ENCODE measurements at places on chromosomes 11 and 22.

DNA sequence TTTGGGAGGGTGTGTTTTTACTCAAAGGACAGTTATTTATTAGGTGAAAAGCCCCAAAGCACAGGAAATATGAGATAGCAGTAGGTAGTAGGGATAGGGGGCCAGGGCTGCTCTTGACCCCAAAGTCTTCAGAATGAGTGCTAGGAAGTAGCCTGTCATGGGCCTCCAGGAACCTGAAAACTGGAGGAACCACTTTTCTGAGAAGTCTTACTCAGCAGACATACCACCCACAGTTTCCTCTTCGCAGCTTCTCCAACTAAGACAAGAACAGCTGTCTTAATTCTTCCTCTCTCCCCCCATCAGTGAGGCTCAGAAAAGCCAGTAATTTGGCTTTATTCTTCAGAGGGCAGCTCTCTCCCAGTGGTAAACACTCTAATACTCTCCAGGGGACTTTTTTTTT is 84.0 kb upstream of the CTSC start:
- no peak for DNase-seq

- DNase-seq = no peak
These were observed 282.9 kb downstream of the LUZP2 start for GRCh38 chr11:24779791-24780190.

DNA sequence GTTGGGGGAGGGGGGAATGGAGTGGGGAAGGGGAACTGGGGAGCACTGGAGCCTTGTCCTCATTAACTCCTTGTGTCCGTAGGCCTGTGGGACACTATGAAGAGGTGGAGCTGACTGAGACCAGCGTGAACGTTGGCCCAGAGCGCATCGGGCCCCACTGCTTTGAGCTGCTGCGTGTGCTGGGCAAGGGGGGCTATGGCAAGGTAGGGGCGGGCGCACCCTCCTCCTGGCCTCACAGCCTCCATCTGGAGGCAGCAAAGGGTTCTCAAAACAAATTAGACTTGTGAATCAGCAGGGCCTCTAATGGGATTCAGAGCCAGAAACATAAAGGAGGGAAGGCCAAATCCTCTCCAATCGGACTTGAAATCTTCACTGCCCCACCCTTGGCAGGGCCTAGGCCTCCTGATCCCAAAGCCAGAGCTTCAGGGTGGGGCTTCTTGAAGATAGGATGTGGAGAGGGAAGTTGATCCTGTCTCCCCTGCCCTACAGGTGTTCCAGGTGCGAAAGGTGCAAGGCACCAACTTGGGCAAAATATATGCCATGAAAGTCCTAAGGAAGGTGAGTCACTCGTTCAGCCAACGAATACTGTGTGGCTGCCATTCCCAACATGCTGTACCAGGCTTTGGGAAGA is 859 bp downstream of the RPS6KB2 start:
- no peak for DNase-seq

DNA sequence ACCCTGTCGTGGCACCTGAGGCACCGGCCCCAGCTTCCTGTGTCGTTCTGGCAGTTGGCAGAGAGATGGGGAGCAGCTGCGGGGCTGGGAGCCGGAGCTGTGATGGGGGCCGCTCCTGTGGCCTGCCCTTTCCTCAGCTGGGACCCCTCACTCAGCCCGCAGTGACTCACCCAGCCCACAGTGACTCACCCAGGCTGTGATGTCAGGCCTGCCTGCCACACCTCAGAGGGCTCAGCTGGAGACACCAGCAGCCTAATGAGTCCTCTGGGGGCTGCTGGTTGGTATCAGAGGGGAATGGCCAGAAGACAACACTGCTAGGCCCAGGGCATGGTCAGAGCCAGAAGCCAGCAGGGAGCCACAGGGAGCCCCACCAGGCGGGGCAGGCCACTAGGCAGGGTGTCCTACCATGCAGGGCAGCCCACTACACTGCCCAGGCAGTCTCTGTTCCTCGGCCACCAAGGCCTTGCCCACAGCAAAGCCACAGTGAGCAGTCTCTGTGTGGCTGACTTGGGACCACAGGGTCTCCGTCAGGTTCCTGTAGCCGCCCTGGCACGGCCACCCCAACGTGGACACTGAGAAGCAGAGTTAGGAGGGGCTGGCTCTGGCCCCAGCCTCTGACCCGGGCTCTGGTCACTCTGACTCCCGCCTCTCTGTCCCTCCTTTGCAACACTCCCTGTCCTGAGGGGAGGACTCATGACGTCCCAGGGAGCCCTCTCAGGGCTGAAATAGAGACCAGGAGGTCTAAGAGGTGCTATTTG is 4.2 kb upstream of the FXYD2 start:
- no peak for DNase-seq

- no peak for DNase-seq
These were observed at the start of gene UPB1 for GRCh38 chr22:24494528-24495364. Gene UPB1 (plus strand): TSS chr22:24495332. CDS start chr22:24495404, 72 bp downstream.

DNA sequence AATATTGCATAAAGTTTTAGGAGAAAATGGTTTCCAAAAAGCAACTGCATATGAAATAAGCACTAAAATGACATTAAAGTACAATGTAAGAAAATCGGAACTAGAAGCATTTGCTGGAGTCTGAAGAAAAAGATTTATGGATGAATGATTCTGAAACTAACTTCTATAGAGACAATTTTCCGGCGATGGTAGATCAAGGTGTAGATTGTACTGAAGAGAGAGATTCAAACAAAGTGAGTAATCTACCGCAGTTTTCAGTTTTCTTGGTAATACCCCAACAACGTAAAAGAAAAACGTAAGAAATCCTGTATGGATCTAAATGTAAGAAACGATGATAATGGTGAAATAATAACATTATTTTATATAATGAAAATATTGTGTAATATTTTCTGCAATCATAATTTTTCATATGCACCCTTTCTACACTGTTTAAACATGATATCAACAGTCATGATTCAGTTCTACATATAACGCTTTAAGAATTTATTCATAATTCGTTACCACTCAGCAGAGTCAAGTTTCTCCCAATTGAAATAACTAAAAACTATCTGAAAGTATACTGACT is 1.8 kb upstream of the CDPF1 start:
- no peak for DNase-seq

DNA sequence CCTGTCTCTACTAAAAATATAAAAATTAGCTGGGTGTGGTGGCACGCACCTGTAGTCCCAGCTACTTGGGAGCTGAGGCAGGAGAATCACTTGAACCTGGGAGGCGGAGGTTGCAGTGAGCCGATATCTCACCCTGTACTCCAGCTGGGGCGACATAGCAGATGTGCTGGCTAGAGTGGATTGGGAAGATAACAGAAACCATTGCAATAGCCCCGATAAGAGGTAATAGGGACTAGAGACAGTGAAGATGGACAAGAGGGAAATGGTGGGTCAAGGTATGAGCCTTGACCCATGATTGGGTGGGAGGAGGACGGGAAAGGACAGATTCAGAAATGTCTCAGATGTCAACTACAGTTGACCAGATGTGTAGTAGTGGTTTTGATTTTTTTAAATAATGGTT is 6.1 kb downstream of the SWAP70 start:
- DNase-seq = no peak

- DNase-seq = no peak
These were observed 24.0 kb downstream of the KCTD21 start for GRCh38 chr11:78164471-78164870.

GRCh38 chr22:22061085-22062077 is 78.8 kb upstream of the TOP3B start:
- DNase-seq = no peak

- no peak for DNase-seq
These were observed 395.0 kb upstream of the CCDC90B start for GRCh38 chr11:83681031-83681781.

GRCh38 chr11:92388380-92388779 is 163.8 kb downstream of the FAT3 start:
- no peak for DNase-seq

- DNase-seq = no peak
These were observed 17.3 kb downstream of the MS4A6A start for GRCh38 chr11:60165538-60165937.

DNA sequence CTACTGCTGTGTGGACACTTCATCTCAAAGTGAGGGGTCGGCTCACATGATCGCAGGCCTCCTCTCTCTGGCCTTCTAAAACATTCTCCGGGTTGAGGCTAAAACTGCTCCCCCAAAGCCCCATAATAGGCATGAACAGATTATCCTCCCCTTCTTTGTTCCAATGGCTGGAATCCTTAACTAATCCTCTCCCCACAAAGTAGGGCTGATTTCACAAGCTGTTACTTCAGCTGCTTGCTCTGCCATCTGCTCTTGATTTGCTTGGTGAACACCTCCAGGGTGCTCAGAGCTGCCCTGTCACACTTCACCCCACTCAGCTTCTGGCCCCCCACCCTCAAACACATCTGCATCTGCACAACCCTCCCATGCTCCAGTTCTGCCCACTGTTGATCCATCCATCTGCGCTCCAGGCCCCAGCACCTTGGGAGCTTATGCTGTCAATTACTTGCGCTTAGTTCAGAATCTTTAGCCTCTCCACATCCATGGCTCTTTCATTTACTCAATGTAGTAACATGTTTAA is 173.1 kb upstream of the API5 start:
- no peak for DNase-seq

DNA sequence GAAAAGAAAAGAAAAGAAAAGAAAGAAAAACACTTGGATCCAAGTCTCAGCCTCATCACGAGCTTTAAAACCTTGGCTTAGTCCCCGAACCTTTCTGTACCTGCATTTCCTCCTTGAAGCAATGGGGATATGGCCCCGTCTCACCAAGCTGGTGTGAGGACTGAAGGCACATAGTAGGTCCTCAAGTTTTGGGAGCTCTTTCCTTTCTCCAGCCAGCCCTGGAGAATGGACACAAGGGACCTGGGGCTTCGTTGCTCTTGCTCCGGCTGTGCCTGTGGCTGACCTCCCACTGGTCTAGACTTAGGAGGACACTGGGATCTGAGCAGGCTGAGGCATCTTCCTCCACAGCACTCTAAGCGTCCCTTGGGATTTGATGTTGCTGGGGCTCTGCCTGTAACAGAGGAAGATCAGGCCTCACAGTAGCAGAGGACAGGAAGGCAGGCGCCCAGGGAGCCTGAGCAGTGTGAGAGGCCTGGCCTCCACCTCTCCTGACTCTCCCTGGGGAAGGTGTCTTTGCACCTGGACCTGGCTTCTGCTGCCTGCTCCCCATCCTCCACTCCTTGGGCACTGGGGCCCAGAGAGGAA is 32.8 kb downstream of the KCNC1 start:
- DNase-seq = no peak

DNA sequence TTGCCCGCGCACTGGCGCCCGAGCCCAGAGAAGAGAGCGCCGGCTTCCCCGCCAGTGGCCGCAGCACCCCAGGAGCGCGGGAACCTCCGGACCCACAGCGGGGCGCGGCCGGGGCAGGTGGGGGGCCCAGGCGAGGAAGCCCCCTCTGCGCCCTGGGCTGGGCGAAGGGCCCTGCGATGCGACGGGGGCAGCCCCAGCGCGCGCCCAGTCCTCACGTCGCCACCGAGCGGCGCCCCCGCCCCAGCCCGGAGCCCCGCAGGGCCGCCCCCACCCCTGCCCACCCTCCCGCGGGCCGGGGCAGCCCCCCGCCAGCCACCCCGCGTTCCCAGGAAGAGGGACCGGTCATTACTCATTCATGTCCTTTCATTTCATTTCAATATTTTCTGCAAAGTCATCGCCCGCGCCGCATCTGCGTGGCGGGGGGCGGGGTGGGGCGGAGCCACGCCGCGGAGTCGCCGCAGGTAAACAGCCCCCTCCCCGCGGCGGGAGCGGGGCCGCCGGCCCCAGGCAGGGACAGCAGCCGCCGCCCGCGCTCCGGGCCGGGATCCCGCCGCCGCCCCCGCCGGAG is 673 bp upstream of the PANX2 start:
- DNase-seq = peak; percentile 65

- no peak for DNase-seq
These were observed 4.7 kb downstream of the DGCR8 start for GRCh38 chr22:20084547-20085413.

DNA sequence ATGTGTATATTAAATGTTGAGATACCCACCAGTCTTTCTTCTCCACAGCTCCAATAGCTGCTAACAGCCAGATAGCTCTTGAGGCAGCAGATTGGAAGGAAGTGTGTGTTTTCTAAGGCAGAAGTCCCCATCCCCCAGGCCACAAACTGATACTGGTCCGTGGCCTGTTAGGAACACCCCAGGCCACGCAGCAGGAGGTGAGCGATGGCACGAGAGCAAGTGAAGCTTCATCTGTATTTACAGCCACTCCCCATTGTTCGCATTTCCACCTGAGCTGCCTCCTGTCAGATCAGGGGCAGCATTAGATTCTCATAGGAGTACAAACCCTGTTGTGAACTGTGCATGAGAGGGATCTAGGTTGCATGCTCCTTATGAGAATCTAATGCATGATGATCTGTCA is 12.7 kb downstream of the CCDC73 start:
- DNase-seq = no peak

GRCh38 chr11:67997475-67997921 is 6.4 kb downstream of the UNC93B1 start:
- DNase-seq = no peak

DNA sequence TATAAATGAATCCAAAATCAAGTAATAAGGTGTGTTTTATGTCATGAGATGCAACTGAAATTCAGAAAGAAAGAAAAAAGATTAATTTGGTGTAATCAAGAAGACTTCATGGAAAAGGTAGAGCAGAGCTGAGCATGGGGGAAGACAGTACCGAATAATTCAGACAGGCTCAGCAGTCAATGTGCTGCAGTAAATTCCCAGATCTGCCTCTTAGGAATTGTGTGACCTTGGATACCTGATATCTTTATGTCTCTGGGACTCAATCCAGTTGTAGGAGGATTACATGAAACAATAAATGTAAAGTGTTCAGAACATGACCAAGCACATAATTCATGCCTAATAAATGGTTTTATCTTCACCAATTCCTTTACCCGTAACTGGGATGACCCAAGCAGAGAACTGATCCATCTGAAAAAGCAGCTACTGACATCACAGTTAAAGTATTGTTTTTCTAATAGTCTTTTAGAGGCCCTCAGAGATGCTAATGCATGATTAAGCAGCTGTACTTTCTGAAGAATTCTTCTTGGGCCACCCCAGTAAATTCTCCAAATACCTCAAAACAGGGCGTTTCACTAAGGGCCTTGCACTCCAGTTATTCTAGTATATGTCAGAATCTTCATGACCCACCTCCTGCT is 7.8 kb downstream of the MS4A12 start:
- no peak for DNase-seq

DNA sequence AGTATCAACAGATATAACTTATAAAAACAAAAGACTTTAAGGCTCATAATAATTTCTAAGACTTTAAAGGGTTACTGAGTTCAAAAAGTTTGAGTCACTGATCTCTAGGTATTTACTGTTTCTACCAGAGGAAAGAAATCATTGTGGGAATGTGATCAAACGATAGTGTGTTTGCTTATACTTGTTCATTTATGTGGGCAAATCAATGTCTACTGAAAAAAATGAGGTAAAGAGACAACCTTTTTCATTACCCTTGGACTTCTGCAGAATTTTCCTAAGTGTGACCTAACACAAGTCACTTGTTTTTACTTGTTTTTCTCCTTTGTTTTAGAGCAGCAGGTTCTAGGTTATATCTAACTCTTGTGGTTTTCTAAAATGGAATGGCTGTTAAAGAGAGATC is 65.4 kb downstream of the PRR5L start:
- DNase-seq = no peak

- DNase-seq = no peak
These were observed 9.5 kb downstream of the EMID1 start for GRCh38 chr22:29215012-29215860.

Data from cerebellum (tissue), 4 donors.